K562 (cell line): ENCODE measurements at places on chromosomes 7 and 10. TPM values are rescaled to one million over a fixed set of nuclear protein-coding genes. Genes with fewer than 3 reads are reported as not detected.

- DNase-seq = no peak
- H3K4me3 ChIP-seq = no peak overlapping the region
- no peaks in the 10 kb centered on the region for H3K36me3 ChIP-seq
Observed at GRCh38 chr10:2137549-2138174, 400.3 kb upstream of the ADARB2 start.

GRCh38 chr10:80139265-80139664 lies 6.7 kb downstream of the PLAC9 start:
- H3K27ac ChIP-seq = no peak overlapping the region
- peaks cover 60% of the 10 kb centered on the region for H3K27me3 ChIP-seq
- no peak for DNase-seq
- H3K4me1 ChIP-seq = no peaks in the 10 kb centered on the region; the same call in 2 of the 3 replicates
- no peaks in the 10 kb centered on the region for H3K36me3 ChIP-seq

- no peak overlapping the region for H3K4me3 ChIP-seq
- no peaks in the 10 kb centered on the region for H3K27me3 ChIP-seq
- peaks cover 74% of the 10 kb centered on the region for H3K4me1 ChIP-seq
- H3K27ac ChIP-seq = no peak overlapping the region
- no peaks in the 10 kb centered on the region for H3K36me3 ChIP-seq
Observed at GRCh38 chr10:5550621-5551530, 26.1 kb downstream of the CALML3 start.

DNA sequence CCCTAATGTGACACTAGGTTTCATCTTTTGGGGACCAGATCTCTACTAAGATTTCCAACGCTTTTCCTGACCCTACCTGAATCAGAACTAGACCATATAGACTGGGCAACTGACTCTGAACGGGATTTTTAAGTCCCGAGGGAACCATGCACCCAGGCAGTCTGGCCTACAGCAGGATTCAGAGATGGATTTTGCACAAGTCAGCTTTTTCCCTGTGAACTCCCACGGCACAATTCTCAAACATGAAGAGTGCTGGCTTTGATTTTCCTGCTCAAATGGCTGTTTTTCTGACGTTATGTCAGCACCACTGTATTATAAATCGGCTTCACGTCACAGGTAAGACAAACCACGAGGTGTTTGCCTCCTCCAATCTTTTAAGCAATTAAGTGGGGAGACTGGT lies 409.1 kb downstream of the TCERG1L start:
- no peak for DNase-seq
- no peaks in the 10 kb centered on the region for H3K36me3 ChIP-seq
- H3K27ac ChIP-seq = no peak overlapping the region
- H3K27me3 ChIP-seq = no peaks in the 10 kb centered on the region
- H3K4me1 ChIP-seq = no peaks in the 10 kb centered on the region

DNA sequence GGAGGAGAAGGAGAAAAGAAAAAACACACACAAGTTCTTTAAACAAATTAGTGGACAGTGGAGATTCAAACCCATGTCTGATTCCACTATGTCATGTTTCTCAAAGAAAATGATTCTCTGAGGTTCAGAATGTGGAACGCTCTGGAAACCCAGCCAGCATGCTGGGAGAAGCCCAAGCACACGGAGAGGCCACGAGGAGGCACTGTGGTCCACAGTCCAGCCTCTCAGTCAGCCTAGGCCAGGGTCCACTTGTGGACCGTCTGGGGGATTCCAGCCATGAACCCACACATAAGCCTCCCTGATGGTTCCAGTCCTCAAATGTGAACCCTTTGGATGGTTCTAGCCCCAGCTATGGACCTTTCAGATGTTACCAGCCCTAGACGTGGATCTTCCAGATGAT lies 73.4 kb downstream of the CAV1 start:
- peak; percentile 39 for DNase-seq
- no peaks in the 10 kb centered on the region for H3K36me3 ChIP-seq
- H3K27me3 ChIP-seq = peaks cover 15% of the 10 kb centered on the region
- H3K27ac ChIP-seq = no peak overlapping the region
- no peak overlapping the region for H3K4me3 ChIP-seq

DNA sequence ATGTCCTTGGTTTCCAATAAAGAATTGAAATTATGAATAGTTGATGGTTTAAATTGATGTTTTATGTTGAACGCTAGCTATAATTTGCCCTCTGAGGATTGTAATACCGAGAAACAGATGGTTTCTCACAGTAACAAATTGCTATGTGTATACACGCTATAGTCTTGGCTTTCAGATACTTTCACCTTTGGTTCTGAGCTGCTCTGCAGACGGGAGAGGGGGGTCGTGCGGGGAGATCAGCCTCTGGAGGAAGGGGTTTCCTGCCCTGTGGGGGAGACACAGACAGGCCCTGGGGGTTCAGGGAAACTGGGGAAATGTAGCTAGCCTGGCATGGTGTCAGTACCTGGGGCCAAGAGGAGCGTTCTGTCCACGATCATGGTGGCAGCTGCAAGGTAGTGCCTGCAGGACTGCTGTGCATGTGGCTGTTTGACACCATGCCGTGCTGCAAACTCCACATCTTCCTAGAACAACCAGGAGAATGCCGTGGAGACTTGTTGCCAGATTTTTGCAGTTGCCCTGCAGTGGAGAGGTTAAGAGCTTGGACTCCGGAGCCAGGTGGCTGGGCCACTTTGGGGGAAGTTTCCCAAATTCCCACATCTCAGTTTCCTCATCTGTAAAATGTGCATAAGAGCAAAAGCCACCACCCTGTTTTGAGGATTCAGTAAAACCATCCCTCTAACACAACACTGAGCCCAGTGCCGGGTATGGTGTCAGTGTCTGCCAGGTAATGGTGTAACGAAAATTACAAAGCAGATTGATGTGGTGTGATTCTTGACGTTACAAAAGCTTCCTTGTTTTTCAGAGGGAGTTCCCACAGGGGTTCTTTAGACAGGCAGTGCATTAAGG lies 167.9 kb downstream of the CUX1 start:
- peaks cover 23% of the 10 kb centered on the region for H3K4me1 ChIP-seq
- no peaks in the 10 kb centered on the region for H3K27me3 ChIP-seq
- DNase-seq = no peak
- peaks cover 8% of the 10 kb centered on the region; the same call in 1 of the 3 replicates for H3K36me3 ChIP-seq
- H3K4me3 ChIP-seq = no peak overlapping the region
- H3K27ac ChIP-seq = no peak overlapping the region

DNA sequence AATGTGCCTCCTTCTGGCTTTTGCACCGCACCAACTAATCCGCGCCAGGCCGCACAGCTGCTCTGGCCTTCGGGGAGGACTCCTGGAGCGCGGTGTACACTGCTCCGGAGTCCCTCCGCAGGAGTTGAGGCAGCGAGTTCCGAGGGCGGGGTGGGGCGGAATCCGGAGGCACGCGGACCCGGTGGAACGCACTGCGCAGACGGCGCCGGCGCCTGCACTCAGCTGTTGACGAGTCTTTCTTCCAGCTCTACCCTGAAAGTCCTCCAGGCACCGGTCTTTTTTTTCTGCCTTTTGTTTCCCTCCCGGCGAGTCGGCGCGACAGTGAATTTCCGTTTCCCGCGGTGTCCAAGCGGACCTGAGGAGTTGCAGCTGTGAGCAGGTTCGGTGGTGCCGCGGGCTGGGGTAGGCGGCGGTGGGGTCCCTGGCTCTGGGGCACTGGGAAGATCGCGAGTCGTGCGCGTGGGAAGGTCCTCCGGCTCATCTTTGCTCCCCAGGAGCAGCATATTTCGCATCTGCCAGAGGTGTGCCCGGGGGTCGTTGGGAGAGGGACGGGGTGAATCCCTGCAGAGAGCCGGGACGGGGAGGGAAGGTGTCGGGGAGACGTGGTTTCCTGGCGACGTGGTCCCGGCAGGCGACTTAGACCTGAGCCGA lies 44.1 kb downstream of the SFTPD start:
- peaks cover 9% of the 10 kb centered on the region for H3K4me1 ChIP-seq
- peak; percentile 17 for DNase-seq
- H3K4me3 ChIP-seq = no peak overlapping the region
- H3K27me3 ChIP-seq = peaks cover 18% of the 10 kb centered on the region
- H3K36me3 ChIP-seq = no peaks in the 10 kb centered on the region

- no peaks in the 10 kb centered on the region for H3K27me3 ChIP-seq
- peak within 1 kb of the TSS; percentile 100 for H3K27ac ChIP-seq
- peaks cover 10% of the 10 kb centered on the region; the same call in 1 of the 3 replicates for H3K36me3 ChIP-seq
- peaks cover 64% of the 10 kb centered on the region for H3K4me1 ChIP-seq
- DNase-seq = no peak
- peak within 1 kb of the TSS; percentile 53 for H3K4me3 ChIP-seq
Observed at GRCh38 chr10:101061624-101062231, at the start of gene KAZALD1. Gene KAZALD1 (plus strand): TSS chr10:101061989. CDS start chr10:101062593, 604 bp downstream.

DNA sequence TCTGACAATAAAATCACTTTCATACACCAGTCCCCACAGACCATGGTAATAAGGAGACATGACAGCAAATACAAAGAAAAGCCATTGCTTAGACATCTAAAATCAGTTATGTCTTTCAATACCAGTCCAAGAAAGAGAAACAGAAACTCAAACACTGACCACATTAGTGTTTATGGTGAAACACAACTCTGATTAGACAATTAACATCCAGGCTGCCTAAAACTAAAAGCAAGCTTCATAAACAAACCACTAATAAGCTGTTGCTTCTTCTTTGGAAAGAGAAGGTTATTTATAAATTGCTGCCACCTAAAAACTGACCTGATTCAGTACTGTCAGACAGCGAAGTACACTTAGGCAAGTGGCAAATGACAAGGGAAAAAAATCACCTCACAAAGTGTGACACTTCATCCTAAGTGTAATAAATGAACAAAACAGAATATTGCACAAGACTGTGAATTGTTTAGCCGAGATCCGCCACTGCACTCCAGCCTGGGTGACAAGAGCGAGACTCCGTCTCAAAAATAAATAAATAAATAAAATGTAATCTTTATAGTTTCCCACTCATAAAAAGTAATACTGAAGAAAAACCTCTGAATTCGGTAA lies 277.4 kb downstream of the PARD3 start:
- no peaks in the 10 kb centered on the region for H3K4me1 ChIP-seq
- no peaks in the 10 kb centered on the region for H3K36me3 ChIP-seq
- no peaks in the 10 kb centered on the region; the same call in 1 of the 2 replicates for H3K27me3 ChIP-seq
- DNase-seq = no peak

- no peak overlapping the region for H3K4me3 ChIP-seq
- no peaks in the 10 kb centered on the region for H3K36me3 ChIP-seq
- no peaks in the 10 kb centered on the region for H3K27me3 ChIP-seq
Observed at GRCh38 chr7:96328016-96328415, 6.1 kb upstream of the SLC25A13 start.

GRCh38 chr7:117302396-117302795 lies 20.5 kb downstream of the WNT2 start:
- peaks cover 11% of the 10 kb centered on the region; the same call in 2 of the 3 replicates for H3K27me3 ChIP-seq
- no peaks in the 10 kb centered on the region for H3K36me3 ChIP-seq
- H3K27ac ChIP-seq = no peak overlapping the region
- H3K4me3 ChIP-seq = no peak overlapping the region
- DNase-seq = no peak
- no peaks in the 10 kb centered on the region for H3K4me1 ChIP-seq

Gene ASB10
- not detected in 2 replicates for total RNA-seq

Gene MTERF1
- total RNA-seq = 19.0 and 19.3 TPM in 2 replicates

Gene FAM25C
- total RNA-seq = not detected in 2 replicates

Gene TUBGCP2
- total RNA-seq = 56.6 and 56.7 TPM in 2 replicates

Gene COBL
- 0.11 and 0.27 TPM in 2 replicates for total RNA-seq

Gene SYT15
- 0.65 and 0.82 TPM in 2 replicates for total RNA-seq

Gene TFR2
- total RNA-seq = 121 and 123 TPM in 2 replicates
